ENCODE measurements at places on chromosomes 12 and 14.

- H3K4me3 ChIP-seq, result no peak overlapping the region
- no peaks in the 10 kb centered on the region for H3K4me1 ChIP-seq
- no peaks in the 10 kb centered on the region for H3K36me3 ChIP-seq
- H3K27ac ChIP-seq, result no peak overlapping the region
These were observed 13.4 kb upstream of the PCNX1 start for GRCh38 chr14:70893858-70894291.

- H3K27me3 ChIP-seq, result no peaks in the 10 kb centered on the region
- H3K4me1 ChIP-seq, result peaks cover 1% of the 10 kb centered on the region
- H3K27ac ChIP-seq, result no peak overlapping the region
- DNase-seq, result no peak
- H3K4me3 ChIP-seq, result no peak overlapping the region
- H3K36me3 ChIP-seq, result no peaks in the 10 kb centered on the region
These were observed 29.5 kb downstream of the SLC8B1 start for GRCh38 chr12:113305281-113305856.

DNA sequence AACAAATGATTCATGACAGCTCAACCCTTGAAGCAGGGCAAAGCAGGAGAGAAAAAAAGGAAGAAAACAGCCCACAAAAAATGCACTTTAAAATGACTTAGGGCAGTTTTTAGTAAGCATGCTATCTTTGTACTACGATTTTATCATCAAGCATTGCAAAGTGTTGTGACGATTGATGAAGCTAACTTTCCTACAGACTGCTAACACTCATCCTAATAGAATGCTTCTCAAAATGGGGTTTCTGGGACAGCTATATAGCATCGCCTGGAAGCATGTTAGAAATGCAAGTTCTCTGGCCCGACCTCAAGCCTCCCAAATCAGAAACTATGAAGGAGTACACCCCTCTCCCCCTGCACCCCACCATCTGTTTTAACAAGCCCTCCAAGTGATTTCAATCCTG is 256.4 kb downstream of the SSPN start:
- no peak overlapping the region for H3K27ac ChIP-seq
- H3K27me3 ChIP-seq, result no peaks in the 10 kb centered on the region

- no peaks in the 10 kb centered on the region for H3K36me3 ChIP-seq
- H3K4me3 ChIP-seq, result no peak overlapping the region
- H3K27ac ChIP-seq, result no peak overlapping the region
- H3K27me3 ChIP-seq, result no peaks in the 10 kb centered on the region
These were observed 400.7 kb downstream of the SOX5 start for GRCh38 chr12:23548742-23549141.

DNA sequence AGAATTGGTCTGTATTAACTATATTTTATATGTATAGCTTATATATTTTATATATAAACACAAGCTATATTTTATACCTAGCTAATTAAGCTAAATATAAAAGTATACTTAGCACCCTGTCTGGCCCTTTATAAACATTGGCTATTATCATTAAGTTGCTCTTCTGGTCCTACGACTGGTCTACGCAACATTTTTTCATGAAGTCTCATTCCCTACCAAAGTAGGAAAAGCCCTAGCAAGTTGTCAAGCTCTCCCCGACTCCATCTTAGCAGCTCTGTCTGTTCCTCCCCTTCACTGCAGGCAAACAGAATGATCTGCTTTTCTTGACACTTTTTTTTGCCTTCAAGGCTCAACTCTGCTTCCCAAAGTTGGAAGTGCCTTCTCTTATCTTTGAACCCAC is 36.7 kb upstream of the ELK3 start:
- no peaks in the 10 kb centered on the region for H3K27me3 ChIP-seq
- H3K36me3 ChIP-seq, result no peaks in the 10 kb centered on the region
- H3K4me1 ChIP-seq, result no peaks in the 10 kb centered on the region
- no peak for DNase-seq
- no peak overlapping the region for H3K4me3 ChIP-seq

GRCh38 chr12:6852651-6853354 is 853 bp downstream of the USP5 start:
- peaks cover 2% of the 10 kb centered on the region for H3K4me1 ChIP-seq
- DNase-seq, result no peak
- H3K27ac ChIP-seq, result no peak overlapping the region

- H3K36me3 ChIP-seq, result no peaks in the 10 kb centered on the region
- H3K4me3 ChIP-seq, result no peak overlapping the region
- H3K4me1 ChIP-seq, result no peaks in the 10 kb centered on the region
- H3K27me3 ChIP-seq, result no peaks in the 10 kb centered on the region
- H3K27ac ChIP-seq, result no peak overlapping the region
These were observed 24.0 kb downstream of the FGF6 start for GRCh38 chr12:4421590-4422031.

GRCh38 chr12:107474099-107474498 is 211.5 kb upstream of the PWP1 start:
- H3K4me3 ChIP-seq, result no peak overlapping the region
- no peaks in the 10 kb centered on the region for H3K27me3 ChIP-seq
- H3K36me3 ChIP-seq, result no peaks in the 10 kb centered on the region
- H3K27ac ChIP-seq, result no peak overlapping the region

DNA sequence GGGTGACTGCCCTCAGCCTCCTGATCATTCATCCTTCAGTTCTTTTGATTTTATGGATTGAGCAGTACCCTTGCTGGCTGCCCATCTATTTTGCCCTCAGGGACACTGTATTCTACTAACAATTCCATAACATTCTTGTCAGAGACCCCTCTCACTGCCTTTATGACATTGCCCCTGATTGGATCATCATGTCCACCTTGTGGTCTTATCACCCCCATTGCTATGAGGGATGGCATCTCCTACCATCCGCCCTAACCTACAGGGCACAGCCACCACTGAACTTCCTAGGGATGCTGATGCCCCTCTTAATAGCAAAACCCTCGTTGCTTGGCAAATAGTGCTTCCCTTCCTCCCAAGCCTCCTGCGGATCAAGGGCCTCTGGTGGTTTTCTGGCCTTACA is 38.8 kb upstream of the HMGA2 start:
- no peak for DNase-seq
- H3K27ac ChIP-seq, result no peak overlapping the region
- no peak overlapping the region for H3K4me3 ChIP-seq
- H3K36me3 ChIP-seq, result no peaks in the 10 kb centered on the region

GRCh38 chr12:52149651-52150241 is 42.1 kb downstream of the KRT80 start:
- DNase-seq, result no peak
- peaks cover 6% of the 10 kb centered on the region for H3K4me1 ChIP-seq
- no peak overlapping the region for H3K27ac ChIP-seq
- no peaks in the 10 kb centered on the region for H3K27me3 ChIP-seq
- no peaks in the 10 kb centered on the region for H3K36me3 ChIP-seq

GRCh38 chr12:58176296-58176869 is 235.0 kb downstream of the ATP23 start:
- H3K27ac ChIP-seq, result no peak overlapping the region
- H3K27me3 ChIP-seq, result no peaks in the 10 kb centered on the region
- peak; percentile 71 for DNase-seq
- H3K4me1 ChIP-seq, result no peaks in the 10 kb centered on the region

GRCh38 chr14:65007202-65007601 is 20.5 kb downstream of the FNTB start:
- peaks cover under 1% of the 10 kb centered on the region for H3K36me3 ChIP-seq
- H3K4me3 ChIP-seq, result no peak overlapping the region
- DNase-seq, result no peak
- no peak overlapping the region for H3K27ac ChIP-seq

- H3K4me3 ChIP-seq, result no peak overlapping the region
- peaks cover 5% of the 10 kb centered on the region for H3K4me1 ChIP-seq
- no peak overlapping the region for H3K27ac ChIP-seq
- no peak for DNase-seq
- H3K27me3 ChIP-seq, result no peaks in the 10 kb centered on the region
These were observed 5.5 kb upstream of the GPR68 start for GRCh38 chr14:91249841-91250616.

- no peak overlapping the region for H3K27ac ChIP-seq
- peaks cover 4% of the 10 kb centered on the region for H3K4me1 ChIP-seq
- H3K4me3 ChIP-seq, result no peak overlapping the region
- H3K36me3 ChIP-seq, result no peaks in the 10 kb centered on the region
These were observed 483.5 kb downstream of the ATP23 start for GRCh38 chr12:58424735-58425392.

- no peak for DNase-seq
- no peaks in the 10 kb centered on the region for H3K27me3 ChIP-seq
- no peak overlapping the region for H3K4me3 ChIP-seq
- no peak overlapping the region for H3K27ac ChIP-seq
These were observed 374.4 kb downstream of the ZFP36L1 start for GRCh38 chr14:68418174-68419118.

- no peak for DNase-seq
- H3K4me1 ChIP-seq, result no peaks in the 10 kb centered on the region
- H3K4me3 ChIP-seq, result no peak overlapping the region
- H3K27me3 ChIP-seq, result no peaks in the 10 kb centered on the region
These were observed 45.1 kb downstream of the TMX1 start for GRCh38 chr14:51285120-51285519.

DNA sequence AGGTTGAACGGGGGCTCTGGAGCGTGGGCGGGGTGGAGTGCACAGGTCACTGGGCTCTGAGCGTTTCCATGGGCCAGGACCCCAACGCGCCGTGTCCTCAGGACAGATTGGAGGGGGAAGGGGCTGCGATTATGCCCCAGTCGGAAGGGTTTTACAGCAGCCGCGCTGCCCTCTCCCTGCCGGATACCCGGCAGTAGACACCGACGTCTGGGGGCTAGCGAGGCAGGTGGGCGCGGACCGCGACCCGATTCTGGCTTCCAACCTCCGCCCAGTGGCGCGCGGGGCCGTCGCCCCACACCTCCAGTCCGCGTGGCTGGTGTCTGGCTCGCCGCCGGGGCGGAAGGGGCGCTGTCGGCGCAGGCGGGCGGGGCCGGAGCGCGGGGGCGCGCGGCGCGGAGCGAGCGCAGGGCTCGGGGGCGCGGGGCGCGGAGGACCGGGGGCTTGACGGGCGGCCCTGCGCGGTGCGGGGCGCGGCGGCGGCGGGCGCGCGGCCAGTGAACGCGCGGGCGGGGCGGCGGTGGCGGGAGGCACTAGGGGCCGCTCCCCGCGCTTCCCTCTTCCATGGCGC is 2.4 kb upstream of the KIF26A start:
- H3K27me3 ChIP-seq, result peaks cover 20% of the 10 kb centered on the region
- H3K27ac ChIP-seq, result no peak overlapping the region
- DNase-seq, result no peak
- no peaks in the 10 kb centered on the region for H3K36me3 ChIP-seq

- no peak overlapping the region for H3K4me3 ChIP-seq
- H3K27me3 ChIP-seq, result no peaks in the 10 kb centered on the region
- DNase-seq, result no peak
These were observed 145.8 kb downstream of the TSPAN9 start for GRCh38 chr12:3222979-3223378.

- H3K4me3 ChIP-seq, result no peak overlapping the region
- H3K4me1 ChIP-seq, result no peaks in the 10 kb centered on the region
- no peaks in the 10 kb centered on the region for H3K27me3 ChIP-seq
- no peak overlapping the region for H3K27ac ChIP-seq
- no peak for DNase-seq
These were observed 152.4 kb downstream of the BRMS1L start for GRCh38 chr14:35978561-35978960.

DNA sequence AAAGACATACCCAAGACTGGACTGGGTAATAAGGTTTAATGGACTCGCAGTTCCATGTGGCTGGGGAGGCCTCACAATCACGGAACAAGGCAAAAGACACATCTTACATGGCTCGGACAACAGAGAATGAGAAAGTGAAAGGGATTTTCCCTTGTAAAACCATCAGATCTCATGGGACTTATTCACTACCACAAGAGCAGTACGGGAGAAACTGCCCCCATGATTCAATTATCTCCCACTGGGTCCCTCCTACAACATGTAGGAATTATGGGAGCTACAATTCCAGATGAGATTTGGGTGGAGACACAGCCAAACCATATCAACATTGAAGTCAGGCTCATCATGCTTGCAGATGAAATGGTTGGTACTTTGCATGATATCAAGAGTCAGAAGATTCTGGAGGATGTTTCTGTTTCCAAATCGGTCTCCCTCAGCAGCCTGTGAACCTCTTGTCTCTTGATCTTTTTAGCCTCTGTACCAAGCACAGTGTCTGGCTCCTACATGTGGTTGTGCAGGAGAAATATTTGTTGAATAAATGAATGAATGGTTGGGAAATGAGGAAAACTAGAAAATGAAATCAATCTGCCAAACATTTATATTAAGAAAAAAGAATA is 98.6 kb downstream of the VRK1 start:
- no peaks in the 10 kb centered on the region for H3K36me3 ChIP-seq
- no peaks in the 10 kb centered on the region for H3K27me3 ChIP-seq
- no peak for DNase-seq
- H3K27ac ChIP-seq, result no peak overlapping the region

GRCh38 chr14:101186544-101186943 is 283.0 kb upstream of the RTL1 start:
- no peak overlapping the region for H3K4me3 ChIP-seq
- H3K27ac ChIP-seq, result no peak overlapping the region

Measured in iPS DF 6.9 (cell line).